ENCODE measurements at places on chromosomes 1 and 21. TPM values are rescaled to one million over a fixed set of nuclear protein-coding genes. Genes with fewer than 3 reads are reported as not detected.

DNA sequence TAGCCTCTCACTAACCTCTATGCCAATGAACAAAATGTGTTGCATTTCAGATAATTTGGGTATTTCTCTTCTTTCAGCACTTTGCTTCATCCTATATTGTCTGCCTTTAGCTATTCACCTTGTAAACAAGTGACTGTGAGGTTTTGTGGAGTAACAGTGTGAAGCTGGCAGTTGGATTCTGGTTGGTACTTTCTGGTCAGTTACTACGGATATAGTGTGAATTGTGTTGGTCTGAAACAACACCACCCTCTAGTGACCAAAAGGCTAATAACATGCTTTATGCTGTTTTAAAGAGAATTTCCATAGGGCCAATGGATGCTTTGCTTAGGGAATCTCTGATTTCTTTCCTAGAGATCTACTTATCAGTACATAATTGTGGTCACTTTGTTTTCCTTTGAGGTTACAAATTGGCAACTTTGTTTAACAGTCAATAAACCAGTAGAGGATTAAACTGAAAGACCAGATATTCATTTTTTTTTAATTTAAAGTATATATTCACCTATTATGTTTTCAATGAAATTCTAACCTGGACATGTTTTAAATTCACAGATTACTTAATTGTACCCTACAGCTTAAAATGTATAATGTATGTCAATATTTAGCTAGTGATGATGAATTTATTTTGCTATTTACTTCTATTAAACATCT lies 2.5 kb upstream of the PTGER3 start:
- no peak for DNase-seq

GRCh38 chr1:212179394-212180076 lies 105.7 kb upstream of the PPP2R5A start:
- DNase-seq: no peak

GRCh38 chr1:51564124-51564523 lies 45.1 kb upstream of the EPS15 start:
- DNase-seq: no peak

DNA sequence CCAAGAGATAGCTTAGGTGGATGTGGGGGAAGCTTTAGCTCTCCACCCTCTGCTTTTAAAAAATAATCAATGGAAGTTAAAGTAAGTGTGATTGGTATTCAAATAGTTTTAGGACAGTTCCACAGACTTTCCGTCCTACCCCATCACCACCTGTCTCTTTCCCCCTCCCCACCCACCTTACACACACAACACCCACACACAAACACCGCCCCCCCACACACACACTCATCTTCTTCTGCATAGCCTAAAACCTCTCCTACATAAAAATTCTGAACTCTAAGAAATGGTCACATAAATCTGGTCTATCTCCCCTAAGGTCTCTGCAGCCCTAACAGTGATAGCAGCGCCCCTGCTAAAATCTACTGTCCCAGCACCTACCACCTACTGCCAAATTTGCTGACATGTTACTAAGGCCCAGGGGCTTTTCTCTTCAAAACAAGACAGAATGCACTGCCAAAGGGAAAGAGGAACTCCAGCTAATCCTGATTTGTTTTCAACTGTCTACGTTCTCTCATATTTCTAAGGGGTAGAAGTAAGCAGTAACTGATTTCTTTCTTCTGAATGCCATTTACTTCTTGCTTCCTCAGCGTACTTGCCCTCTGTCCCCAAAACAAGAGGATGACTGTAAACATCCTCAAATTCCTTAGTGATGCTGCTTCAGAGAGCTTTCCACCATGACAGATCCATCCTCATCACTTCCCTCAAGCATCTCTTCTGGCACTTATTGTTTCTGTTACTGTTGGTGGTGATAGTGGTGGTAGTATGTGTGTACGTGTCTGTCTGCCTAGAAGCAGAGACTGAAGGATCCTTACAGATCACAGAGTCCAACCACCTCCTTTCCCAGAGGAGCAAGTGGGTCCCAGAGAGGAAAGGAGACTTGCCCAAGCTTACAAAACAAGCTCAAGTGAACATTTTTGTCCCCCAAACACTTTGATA lies 56.8 kb downstream of the LUZP1 start:
- no peak for DNase-seq

- DNase-seq: no peak
These were observed 11.8 kb downstream of the RTCA start for GRCh38 chr1:100277866-100278265.

DNA sequence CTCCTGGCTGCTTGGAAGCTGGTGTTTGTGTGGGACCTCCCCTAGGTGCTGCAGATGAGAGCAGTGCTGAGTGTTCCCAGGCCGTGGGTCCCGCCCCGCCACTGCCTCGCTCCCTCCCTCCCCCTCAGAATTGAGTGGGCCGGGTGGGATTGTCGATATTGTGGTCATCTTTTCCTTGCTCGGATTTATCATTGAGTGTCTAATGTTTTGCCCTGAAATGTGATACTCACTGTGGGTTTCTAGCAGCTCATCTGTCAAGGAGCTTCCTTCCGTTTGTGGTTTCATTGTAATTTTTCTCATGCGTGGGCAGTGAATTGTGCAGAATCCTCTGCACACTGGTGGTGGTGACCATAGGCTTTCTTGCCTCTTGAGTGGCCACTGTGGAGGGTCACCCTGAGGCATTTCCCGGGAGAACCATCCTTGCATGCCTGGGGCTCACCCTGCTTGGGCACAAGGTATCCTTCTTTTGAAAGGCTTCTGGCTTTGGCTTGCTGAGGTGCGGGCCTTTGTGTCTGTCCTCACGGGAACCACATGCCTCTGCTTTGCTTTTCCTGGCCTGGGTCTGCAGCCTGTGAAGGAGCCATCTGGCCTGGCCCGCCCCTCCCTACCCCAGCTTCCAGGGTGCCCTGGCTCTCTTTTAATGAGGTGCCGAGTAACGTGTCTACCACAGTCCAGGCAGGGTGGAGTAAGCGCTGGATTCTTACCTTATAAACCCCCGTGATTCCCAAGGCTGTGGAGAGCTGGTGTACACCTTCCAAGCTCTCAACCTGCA lies 25.6 kb downstream of the SLX9 start:
- DNase-seq: no peak

- DNase-seq: no peak
These were observed 195.0 kb downstream of the GIPC2 start for GRCh38 chr1:78240755-78241154.

DNA sequence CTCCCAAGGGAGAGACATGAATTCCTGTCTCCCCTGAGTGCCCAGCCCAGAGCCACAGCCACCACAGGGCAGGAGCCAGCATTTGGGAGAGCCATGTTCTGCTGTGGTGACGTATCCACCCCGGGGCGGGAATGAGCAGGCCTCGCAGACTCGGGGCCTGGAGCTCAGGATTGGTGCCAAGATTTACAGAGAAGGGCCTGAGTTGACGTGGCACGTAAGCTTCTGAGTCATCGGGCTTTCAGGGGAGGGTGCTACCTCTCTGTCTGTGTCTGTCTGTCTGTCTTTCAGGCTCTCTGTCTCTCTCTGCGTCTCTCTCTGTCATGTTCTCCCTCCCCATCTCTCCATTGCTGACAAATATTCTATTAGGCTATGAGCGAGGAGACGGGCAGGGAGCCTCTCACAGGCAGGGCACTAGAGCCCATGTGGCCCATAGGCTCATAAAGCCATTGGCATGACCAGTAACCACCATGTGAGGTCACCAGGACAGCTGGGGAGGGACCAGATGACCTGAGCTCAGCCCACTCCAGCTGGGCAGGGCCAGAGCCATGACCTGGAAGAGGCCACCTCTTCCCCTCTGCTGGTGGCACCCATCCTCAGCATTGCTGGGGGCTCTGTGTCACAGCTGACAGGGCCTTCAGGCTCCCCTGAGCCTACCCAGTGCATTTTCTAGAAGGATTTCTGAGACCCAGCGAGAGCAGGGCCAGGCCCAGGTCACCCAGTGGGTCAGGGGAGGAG lies 300.0 kb upstream of the VAMP3 start:
- peak; percentile 80 for DNase-seq

Gene MAP10
- total RNA-seq: 2.3 TPM

Gene GNG12
- 38.8 TPM for total RNA-seq

Gene IFI44
- 8.2 TPM for total RNA-seq
